Stimulated activated CD4-positive, alpha-beta T cell treated with anti-CD3 and anti-CD28 coated beads, Interleukin-12 subunit alpha, Interleukin-12 subunit beta, amount 100 ng/mL, for 48 hours (primary cell): ENCODE measurements at places on chromosomes 12 and 14.

- no peak for DNase-seq
These were observed 12.5 kb upstream of the INF2 start for GRCh38 chr14:104676694-104677511.

- DNase-seq = peak; percentile 53
These were observed 4.7 kb upstream of the PSMA6 start for GRCh38 chr14:35287431-35288013.

DNA sequence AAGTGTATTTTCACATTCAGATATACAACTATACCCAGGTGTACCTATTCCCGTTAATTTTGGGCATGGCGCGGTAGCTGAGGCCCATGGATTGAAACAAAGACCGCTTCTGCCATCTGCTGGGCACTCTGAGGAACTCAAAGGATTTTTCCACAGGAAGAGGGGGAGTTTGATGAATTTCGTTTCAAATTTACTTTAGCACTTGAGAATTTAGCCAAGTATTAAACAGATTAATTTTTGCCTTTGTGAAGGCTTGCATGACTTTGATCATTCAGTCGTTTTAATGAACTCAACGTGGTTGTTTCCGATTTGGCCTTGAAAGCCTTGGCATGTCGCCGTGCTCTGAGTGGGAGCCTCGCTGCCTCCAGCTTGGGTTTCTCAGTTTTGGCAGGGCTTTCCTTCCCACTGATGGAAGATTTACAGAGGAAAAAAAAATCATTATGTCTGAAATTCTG, 153.2 kb upstream of the DDHD1 start:
- DNase-seq = peak; percentile 26

GRCh38 chr14:22979748-22980392, 2.5 kb downstream of the AJUBA start:
- DNase-seq = no peak

GRCh38 chr12:14452336-14452735, 86.9 kb downstream of the ATF7IP start:
- DNase-seq = no peak

GRCh38 chr12:32889011-32889760, 7.4 kb downstream of the PKP2 start:
- no peak for DNase-seq

- DNase-seq = no peak
These were observed 102.2 kb downstream of the ERC1 start for GRCh38 chr12:1093166-1093751.

DNA sequence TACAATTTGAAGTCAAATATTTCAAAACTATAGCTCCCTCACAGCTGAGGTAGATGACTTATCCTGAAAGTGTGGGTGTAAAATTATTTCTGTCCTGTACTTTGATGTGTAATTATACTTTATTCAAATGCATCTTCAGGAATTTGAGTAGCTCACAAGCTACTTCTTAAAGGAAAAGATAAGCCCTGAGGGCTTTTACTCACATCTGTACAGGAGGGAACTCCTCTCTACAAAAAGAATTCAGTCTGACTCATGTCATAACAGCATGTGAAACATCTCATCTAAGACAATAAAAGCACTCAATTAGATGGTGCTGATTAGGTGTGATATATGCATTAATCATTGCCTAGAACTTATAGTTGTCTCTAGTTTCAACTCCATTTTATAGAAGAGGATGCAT, 452.0 kb downstream of the PRKD1 start:
- no peak for DNase-seq

GRCh38 chr14:102629011-102629444, 36.6 kb downstream of the RCOR1 start:
- DNase-seq = no peak

- DNase-seq = no peak
These were observed 2.6 kb upstream of the LGMN start for GRCh38 chr14:92750994-92751400.

DNA sequence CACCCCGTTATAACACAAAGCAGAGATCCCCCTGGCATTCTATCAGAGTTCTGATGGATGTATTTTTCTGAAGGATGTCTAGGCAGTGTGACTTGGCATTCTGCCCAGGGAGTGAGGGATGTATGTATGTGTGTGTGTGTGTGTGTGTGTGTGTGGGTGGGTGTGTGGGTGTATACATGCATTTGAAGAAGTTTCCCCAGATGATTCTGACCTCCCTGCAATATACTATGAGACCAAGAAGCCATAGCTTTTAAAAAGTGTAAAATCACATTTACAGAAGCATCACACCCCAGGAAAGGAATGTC, 59.7 kb upstream of the NAP1L1 start:
- DNase-seq = no peak

- DNase-seq = no peak
These were observed 352.0 kb upstream of the TMTC1 start for GRCh38 chr12:30135776-30136175.

DNA sequence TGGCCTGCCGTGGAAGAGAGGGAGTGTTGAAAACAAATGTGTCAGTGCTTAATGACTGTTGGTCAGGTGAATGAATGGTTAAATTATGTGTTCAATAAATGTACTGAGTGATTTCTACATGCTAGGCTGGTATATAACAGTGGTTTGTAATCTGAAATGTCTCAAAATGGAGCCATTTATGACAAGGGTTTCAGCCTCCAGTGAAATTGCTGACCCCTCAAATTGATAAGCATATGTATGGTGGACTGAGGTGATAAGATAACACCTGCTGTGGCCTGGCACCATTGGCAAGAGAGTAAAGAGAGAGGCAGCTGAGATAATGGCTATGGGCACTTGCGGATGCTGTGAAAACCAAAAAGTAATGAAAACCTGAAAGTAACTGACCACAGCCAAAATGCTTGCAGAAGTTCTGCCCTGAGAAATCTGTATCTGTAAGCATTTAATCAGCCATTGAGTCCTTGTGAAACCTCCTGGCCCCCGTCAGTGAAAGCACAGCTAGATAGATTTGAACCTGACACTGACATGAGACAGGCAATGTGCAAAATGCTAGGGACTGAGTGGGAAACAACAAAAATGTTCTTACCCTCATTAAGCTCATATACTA, 1.4 kb upstream of the BCAT1 start:
- DNase-seq = no peak

- no peak for DNase-seq
These were observed 19.1 kb downstream of the TUNAR start for GRCh38 chr14:95895720-95896119.

- DNase-seq = no peak
These were observed 158.3 kb upstream of the BMP4 start for GRCh38 chr14:54114941-54115340.

DNA sequence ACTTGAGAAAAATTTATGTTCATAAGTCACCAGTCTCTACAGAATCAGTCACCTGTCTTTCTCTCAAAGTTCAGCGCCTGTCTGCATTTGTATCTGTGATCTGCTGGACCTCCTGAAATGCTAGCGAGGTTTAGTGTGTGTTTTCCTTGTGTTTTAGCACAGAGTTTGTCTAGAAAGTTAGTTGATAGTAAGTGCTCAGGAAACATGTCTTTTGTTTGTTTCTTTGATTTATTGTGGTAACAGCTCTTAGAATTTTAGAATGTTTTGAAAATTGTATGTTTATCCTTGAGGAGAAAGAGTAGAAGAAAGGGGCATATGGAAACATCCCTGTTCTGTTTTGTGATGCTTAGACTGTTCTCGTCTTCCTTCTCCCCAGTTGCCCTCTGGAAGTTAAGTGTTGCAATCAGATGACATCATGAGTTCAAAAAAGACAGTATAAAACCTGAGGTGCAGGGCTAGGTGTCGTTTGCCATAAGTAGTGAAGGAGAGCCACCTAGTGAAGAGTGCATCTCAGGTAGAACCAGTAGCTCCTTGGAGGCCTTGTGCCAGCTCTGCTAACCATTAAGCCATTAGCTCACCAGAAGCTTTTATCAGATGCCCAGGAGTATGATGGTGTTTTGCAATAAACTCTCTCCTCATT, 44.8 kb downstream of the FBXW8 start:
- DNase-seq = no peak

DNA sequence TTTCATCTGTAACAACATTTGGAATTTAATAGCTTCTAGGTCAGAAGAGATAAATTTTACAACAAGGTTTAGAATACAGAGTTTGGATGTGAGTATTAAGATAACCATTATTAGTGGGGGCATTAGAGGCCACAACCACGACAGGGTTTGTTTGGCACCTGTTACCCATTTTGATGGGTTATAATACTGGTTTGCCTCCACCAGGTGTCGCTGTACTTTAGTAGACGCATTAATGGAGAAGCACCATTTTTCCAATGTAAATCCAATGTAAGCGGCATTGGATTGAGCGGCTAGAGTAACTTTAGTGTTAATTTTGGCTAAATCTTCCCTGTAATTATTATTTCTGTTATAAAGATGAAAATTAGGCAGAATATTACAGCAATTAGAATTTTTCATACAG, 136.2 kb downstream of the SLCO1B3 start:
- peak; percentile 14 for DNase-seq

DNA sequence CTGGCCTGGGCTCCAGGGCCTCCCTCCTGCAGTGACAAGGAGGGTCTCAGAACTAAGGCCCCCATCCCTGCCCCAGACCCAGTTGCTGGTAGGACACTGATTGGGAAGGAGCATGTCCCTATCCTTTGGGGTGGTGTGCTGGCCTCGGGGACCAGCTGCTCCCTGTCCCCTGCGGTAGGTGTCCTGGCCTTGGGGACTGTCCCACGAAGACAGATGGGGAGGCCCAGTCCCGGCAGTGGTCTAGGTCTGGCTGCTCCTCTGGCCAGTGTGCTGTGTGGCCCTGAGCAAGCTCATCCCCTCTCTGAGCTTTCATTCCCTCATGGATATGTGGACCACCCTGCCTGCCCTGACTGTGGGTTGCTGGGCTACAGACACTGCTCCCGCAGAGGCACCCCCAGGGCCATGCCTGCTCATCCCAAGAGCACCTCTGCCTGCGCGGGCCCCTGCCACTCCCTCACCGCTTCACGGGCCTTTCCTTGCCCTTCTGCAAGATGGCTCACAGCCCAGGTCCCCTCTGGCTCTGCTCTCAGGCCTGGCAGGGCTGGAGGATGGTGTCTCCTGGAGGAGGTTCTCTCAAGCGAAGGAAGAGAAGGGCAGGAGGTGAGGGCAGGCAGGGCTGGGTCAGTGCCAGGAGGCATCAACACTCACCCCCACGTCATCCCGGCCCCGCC, 12.5 kb downstream of the AHNAK2 start:
- DNase-seq = no peak

DNA sequence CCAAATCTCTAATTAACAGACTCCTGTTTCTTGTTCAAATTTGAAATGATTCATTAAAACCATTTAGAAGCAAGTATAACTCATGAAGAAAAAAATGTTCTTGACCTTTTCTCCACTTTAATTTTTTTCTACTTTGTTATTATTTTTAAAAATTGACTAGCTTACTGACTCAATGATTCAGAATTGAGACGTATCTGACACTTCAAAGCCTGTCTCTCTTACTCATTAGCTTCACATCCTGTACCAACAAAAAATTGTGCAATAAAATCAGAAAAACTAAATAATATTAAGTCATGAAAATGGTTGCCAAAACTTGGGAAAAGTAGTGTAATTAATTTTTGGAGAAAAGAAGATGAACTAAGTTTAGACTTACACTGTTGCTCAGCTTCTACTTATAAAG, 331.2 kb downstream of the SLC16A7 start:
- DNase-seq = no peak

GRCh38 chr12:9127936-9128663, 12.4 kb upstream of the A2M start:
- DNase-seq = no peak

GRCh38 chr12:3171195-3171591, 94.0 kb downstream of the TSPAN9 start:
- no peak for DNase-seq

DNA sequence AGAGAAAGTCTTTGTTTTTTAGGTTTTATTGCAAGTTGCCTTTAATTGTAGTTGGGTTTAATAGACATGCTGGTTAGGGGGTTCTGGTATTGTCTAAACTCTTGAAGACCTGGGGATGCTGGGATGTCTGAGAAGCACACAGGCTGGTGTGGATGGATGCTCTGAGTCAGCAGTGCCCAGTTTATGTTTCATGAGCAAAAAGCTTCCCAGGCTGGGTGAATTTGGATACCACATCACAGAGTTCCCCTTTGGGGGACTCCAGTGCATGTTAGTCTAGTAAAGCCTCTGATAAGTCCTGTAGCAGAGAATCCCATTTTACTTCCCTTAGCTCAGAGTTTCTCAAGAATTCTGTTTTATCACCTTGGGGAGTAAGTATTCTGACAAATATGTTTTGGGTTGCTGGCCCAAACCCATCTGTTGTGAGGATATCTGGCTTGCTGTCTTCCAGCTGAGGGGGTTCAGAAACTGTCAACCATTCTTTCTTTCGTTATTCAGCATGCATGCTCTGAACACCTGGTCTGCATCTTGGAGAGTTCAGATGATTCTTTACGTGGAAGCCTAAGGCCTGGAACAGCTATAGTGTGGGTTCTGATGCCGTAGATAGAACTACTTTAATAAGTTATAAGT, 509.1 kb downstream of the VRK1 start:
- DNase-seq = no peak

DNA sequence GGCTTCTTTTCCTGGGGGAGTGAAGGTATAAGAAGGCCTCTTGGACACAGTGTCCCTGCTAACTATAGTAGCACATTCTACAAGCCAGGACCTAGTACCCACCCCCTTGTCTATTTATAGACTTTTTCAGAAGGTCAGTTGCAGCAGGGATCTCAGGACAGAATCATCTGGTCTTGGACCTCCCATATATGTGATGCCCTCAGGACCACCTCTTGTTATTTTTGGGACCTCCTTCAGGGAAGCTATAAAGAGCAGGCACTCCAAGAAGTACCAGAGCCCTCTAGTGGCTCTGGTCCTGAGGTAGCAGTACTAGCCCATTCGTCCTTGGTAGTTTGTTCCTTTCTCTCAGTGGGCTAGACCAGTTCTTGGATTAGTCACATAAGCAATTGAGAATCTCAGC, 4.3 kb downstream of the COQ10A start:
- DNase-seq = no peak

- DNase-seq = no peak
These were observed 11.7 kb upstream of the SLC17A8 start for GRCh38 chr12:100345020-100345767.

GRCh38 chr14:22282949-22283348, 306.1 kb downstream of the DAD1 start:
- DNase-seq = no peak

DNA sequence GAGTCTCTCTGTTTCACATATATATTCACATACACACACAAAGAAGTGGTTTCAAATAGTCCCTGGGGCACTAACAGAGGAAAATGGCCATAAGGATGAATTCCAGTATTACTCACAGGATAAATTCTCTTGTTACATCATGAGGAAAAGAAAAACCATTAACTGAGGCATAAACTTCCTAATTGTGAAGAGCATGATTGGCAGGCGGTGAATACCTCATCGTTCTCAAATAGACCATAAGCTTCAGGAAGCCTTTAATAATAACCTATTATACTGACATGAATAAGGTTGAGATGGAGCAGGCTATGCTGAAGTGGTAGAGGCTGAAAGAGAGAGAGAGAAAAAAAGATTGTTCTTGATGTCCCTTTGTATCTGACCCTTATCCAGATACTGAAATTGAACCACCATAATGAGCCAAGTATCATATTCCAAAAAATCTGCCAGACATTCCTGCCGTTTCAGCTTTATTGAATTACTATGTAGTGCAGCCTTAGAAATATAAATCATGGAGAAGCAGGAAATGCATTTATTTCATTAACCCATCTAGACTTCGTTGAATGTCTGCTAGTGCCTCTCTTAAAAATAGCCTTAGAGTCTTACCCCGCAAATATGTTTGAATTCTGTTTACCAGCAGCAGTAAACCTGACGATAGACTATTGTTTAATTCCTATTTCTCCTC, 86.8 kb downstream of the NUAK1 start:
- DNase-seq = no peak

- no peak for DNase-seq
These were observed 41.9 kb downstream of the SLC6A12 start for GRCh38 chr12:171743-172676.

- DNase-seq = no peak
These were observed 16.4 kb downstream of the NID2 start for GRCh38 chr14:52052288-52052943.
